Forelimb muscle (tissue), 1 donor: ENCODE measurements at places on chromosomes 13 and 19.

- no peak for DNase-seq
Measured at GRCh38 chr13:90120026-90120425, 1227.5 kb upstream of the MIR17HG start.

DNA sequence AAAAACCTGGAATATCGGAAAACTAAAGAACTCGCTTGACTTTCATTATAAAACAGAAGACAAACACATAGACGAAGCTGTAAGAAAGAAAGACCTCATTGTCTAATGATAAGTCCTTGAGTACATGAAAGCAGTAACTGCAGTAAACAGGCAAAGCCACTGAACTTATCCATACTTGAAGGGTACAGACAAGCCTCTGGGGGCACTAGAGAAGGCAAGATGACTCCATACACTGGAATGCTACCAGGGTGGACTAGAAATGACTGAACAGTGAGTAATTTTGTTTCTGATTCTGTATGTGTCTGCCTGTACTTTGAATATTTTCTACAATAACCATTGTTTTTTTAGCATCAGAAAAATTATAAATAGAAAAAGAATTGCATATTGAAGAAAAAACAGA lies 507.9 kb downstream of the UQCRFS1 start:
- no peak for DNase-seq

DNA sequence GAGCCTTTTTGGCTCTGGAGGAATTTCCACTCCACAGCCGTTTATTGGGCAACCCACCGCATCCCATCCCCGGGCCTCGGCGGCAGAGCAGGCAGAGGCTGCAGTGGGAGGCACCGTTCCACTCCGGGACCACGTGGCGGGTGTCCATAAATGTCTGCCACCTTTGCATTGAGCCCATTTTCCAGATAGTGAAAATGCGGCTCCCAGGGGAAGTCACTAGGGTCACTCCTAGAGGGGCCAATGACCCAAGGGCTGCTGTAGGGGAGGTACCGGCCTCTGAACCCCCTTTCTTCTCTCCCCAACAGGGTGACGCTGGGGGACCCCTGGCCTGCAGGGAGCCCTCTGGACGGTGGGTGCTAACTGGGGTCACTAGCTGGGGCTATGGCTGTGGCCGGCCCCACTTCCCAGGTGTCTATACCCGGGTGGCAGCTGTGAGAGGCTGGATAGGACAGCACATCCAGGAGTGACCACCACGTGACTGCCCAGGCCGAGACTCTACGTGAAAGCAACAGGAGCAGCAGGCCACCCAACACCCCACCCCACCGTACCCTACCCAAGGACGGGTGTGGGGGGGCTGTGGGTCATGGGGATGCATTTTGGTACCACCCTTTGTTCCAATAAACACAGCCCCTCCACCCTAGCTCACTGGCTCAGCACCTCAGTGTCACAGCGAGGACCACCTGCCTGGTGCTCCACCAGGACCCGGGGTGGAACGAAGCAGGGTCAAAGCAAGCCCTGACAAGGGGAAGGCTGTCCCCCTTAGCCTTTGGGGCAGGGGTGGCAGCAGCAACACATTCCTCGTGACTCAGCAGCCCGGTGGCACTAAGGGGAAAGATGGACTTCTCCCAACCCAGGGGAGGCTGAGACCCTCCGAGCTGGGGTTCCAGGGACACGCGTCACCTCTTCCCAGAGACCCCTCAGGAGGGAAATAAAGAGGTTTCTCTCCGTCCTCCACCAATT lies 1.5 kb downstream of the TIMM13 start:
- no peak for DNase-seq

DNA sequence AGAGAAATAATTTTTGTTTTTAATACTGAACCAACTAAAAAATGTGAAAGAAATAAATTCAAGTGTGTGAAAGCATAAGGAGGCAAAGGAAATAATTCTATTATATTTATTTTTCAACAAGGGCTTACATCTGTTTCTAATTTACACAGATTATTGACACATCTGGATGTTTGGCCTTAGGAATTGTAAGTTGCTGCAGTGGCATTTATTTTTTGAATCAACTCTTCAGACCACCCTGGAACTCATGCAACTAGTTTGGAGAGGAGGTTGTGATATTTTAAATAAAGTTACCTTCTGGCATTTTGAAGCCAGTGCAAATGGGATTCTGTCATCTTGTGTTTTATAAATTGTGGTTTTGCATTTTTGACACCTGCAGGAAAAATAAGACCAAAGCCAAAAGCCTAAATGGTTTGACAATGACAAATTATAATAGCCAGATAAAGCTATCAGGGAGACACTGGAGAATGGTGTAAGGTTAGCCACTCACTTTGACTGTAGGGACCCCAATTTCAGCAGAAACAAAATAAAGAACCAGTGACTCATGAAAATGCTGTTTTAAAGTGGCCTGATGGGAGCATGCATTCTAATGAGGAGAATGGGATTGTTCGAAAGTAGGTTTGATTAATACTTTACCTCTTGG lies 192.9 kb downstream of the KLF5 start:
- no peak for DNase-seq

- no peak for DNase-seq
Measured at GRCh38 chr19:14377883-14378328, 3.3 kb upstream of the ADGRE5 start.

GRCh38 chr19:3275583-3276340 lies 51.3 kb downstream of the CELF5 start:
- DNase-seq, result no peak
